ENCODE measurements at places on chromosomes 11 and 22.

DNA sequence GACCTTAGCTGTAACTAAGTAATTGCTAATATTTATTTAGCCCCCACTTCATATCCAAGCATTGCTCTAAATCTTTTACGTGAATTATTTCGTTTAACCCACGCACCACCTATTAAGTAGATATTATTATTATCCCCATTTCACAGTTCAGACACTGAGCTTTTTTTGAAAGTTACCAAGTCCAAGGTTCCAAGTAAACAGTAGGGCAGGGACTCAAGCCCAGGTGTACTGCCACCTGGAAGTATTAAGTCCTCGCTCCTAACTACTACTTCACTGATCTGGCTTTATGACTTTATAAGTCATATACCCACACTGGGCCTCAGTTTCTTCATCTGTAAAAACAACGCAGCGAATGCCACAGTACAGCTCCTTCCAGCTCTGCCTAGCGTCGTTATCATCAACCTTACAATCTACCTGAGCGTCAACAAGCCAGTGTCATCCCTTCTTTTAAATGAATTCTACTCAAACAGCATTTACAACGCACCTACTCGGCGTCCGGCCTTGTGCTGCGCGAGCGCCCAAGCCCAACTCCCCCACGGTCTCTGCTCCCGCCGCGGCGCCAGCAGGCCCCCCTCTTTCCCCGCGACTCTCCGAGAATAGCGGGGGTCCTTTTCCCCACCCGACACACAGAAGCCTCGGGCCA is 624 bp downstream of the TMEM41B start:
- DNase-seq = no peak

- no peak for DNase-seq
Measured at GRCh38 chr11:18669711-18670110, 28.9 kb upstream of the TMEM86A start.

DNA sequence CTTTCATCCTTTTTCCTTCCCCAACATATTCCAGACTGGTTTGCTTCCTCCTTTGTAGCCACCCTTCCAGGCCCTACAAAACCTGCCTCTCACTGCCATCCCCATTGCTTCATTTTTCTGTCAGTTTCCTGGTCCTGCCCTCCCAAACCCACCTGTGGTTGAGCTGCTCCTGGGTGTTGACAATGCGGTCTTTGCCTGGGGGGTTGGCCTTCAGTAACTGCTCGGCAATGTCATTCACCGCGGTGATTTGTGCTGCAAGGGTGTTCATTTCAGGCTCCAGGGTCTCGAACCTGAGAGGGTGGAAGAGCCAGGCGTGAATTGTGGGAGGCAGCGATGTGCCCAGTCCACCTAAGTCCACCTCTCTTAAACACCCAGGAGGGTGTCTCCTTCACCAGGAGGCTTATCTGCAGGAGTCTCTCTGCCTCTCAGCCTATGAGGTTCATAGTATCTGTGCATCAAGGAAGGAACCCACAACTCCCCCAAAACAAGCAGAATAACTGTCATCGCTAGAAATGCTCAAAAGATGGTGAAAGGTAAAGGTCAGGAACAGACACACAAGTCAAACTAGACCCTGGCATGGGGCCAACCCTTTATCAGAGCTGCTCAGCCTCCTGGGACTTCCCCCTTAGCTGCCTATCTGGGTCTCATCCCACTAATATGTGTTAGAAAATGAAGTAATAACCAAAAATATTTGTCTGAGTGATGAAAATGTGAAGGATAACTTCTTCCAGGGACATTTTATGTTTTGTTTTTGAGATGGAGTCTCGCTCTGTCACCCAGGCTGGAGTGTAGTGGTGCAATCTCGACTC is 23.9 kb upstream of the RBM4B start:
- DNase-seq = no peak

DNA sequence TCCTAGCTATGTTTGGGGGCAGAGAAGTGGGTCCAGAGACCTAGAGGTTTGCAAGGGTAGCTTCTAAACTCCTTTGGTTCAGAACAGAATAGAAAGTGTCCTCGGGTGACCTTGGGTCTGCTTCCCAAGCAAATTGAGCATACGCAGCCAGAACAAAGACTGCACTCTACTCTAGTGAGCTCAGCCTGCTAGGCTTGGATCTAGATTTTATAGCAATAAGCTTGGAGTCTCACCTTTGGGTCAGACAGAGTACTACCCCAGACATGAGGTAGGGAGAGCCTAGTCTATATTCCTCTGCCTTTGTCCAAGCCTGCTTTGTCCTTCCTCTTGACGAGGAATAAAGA is 52.6 kb upstream of the ELF5 start:
- no peak for DNase-seq

- DNase-seq = no peak
Measured at GRCh38 chr22:24140357-24140756, 40.9 kb upstream of the SUSD2 start.

DNA sequence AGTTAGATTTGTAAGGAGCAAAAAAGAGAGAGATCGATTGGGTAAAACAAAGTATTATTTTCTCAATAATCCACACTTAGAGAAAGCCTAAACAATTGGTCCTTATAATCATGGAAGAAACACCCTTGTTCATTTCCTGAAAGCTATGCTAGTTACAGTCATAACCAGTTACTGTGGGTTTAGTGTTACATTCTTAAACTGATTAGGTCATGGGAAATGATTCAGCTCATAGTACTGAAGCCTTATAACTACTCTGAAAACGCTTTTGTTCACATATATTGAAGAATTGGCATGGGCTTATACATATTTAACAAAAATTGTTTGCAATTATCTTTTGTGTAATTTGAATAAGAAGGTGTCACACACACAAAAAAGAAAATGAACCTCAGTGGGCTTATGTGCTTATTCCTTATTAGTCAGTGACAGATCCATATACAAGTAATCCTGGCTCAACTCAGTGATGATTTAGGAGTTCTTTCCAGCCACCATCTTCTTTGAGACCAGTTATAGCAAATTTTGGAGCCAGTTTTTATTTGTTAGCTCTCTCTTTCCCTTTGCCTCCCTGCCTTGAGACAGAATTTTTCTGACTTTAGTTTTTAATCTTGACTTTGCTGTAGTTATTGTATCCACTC is 198.5 kb upstream of the CTSC start:
- DNase-seq = no peak

DNA sequence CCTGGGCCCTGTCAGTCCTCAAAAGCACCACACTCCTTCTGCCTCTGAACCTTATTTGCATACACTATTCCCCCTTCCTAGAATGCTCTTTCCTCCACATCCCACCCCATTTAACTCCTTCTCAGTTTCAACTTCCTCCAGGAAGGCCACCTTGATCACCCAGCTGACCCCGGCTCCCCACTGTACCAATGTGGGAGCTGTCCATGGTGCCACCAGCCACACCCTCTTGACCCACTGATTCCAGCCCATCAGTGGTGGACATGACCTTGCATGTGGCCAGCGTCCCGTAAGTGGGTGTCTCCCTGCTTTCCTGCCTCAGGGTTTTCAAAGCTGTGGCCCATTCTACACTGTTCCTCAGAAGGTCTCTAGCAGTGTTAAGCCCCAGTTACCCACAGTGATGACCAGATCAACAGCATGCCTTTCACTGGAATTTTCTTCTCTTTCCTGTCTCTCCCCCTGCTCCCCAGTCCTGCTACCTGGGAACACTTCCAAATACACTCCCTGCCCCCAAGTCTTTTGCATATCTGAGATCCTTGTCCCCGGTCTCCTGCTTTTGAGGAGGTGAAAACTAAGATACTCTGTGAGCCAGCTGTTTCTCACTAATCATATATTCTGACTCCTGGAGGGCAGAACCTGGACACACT is 346.6 kb downstream of the MN1 start:
- no peak for DNase-seq

- no peak for DNase-seq
Measured at GRCh38 chr22:42553475-42554361, at the start of gene SERHL2. Gene SERHL2, plus strand, starts transcription at chr22:42553956. Its CDS starts 65 bp downstream, at chr22:42554021.

DNA sequence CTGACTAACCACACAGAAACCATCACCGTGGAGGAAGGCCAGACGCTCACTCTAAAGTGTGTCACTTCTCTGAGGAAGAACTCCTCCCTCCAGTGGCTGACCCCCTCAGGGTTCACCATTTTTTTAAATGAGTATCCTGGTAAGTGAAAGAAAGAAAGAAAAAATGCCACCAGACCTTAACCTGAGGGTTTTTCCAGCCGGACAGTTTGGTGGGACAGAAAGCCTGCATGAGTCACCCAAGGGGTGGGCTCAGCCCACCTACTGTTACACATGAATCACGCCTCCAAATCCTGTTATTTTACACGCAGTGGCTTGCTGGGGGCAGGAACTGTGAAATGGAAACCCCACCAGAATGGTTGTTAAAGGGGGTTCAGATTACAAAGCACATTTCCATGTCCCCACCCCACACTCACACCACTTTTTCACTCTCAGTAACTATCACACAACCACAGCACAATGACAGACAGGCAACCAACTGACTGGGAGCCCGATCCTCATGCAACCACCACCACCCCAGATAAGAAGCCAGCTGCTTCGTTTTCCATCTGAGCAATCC is 11.9 kb downstream of the CRTAM start:
- no peak for DNase-seq

DNA sequence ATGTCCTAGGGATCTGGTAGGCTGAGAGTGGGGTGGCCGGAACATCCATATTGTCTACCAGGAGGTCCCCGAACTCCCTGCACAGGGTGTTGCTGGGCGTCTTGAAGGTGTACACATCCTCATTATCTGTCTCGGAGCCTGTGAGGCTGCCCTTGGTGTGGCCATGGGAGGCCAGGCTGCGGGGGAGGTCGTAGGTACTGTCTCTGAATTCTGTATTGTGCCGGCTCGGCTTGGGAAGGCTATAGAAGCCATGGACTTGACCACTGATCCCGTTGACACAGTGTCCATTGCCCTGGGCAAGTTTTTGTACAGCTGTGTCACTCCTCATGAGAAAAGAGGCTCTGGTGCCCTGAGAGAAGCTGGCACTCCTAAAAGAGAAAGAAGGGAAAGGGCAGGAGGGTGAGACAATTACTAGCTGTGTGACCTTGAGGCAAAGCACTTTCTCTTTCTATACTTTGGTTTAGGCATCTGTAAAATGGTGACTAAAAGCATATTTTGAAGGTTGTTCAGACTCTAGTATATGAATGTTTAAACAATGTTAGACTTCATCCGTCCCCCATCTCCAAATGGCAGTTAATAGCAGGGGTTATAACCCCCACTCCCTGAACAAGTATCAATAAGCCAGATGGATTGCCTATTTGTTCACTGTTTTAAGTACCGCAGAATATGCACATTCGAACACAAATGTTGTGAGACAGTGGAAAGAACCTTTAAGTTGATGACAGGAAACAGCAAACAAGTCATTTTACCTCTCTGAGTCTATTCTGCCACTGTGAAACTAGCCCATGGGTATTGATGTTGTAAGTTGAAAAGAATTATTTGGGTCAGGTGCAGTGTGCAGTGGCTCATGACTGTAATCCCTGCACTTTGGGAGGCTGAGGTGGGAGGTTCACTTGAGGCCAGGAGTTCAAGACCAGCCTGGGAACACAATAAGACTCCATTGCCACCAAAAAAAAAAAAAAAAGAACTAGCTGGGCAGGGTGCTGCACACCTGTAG is 38.3 kb downstream of the USP35 start:
- DNase-seq = no peak

- no peak for DNase-seq
Measured at GRCh38 chr11:114774599-114775361, 96.5 kb downstream of the NXPE2 start.

DNA sequence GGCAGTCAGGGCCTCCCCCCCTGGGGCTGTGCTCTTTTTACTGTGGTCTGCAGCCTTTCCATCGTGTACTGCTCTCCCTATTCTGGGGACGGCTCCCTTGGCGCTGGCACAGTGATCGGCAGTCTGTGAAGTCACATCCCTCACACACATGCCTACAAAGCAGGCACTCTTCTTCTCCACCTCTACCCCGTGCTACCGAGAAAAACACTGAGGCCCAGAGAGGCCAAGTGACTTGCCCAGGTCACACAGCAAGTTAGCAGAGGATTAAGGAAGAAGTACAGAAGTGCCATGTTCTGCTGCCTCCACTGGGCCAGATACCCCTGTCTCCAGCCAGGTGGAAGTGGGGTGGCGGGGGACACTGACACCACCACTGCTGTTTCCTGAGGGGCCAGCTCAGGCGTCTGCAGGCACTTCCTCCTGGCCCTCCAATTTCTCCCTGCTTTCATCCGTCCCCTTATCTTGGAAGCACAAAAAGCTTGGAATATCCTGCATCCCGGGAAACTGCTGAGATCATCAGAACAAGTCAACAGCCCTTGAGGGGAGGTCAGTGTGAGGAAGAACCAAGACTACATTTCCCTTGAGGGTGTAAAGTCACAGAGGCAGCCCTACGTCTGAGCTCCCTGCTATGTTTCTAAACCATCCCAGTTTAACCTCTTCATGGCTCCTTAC is 30.2 kb upstream of the KLHL35 start:
- no peak for DNase-seq

- DNase-seq = no peak
Measured at GRCh38 chr11:118198370-118198769, 21.9 kb upstream of the SCN2B start.

DNA sequence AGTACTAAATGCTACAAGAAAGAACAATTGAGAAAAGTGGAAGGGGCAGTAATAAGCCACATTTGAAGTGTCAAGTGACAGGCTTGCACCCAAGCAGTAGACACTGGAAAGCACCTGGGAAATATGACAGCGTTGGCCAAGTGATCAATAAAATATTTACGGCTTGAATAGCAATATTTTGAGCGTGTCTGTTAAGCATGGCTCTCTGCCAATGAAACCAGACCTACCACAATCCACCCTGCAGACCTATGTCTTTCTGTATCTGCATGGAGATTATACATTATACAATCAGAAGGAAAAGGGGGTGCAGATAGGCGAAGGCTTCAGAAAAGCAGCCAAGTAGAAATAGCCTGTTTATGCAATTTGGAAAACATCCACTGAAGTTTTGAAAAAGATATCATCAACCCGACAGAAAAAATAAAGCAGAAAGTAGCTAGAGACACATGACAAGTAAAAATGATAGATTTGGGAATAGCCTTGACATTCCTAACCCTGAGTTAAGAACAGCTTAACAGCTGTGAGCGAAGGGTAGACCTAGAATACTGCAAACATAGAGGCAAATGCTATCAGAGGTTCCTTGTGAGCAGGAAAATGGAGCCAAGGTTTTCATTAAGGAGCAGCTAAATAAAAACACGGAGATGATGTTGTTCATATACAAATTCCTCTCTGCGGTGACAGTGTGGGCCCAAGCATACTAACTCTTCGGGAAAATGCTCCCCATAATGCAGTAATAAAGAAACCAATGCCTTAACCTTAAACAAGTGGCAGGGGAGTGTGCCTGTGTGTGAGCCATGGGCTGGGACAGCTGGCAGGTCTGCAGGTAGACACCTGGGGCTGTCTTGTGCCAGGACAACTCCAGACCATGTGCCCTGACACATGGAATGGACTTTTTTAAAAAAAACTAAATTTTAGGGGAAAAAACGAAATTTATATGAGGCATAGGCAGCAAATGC is 71.3 kb downstream of the ETS1 start:
- DNase-seq = no peak

GRCh38 chr11:35307221-35307621 is 112.1 kb downstream of the SLC1A2 start:
- DNase-seq = no peak

All from AG04449 (cell line).